ENCODE measurements at places on chromosomes 11 and 22.

- DNase-seq: no peak
Measured at GRCh38 chr11:72662036-72662435, 12.2 kb downstream of the PDE2A start.

DNA sequence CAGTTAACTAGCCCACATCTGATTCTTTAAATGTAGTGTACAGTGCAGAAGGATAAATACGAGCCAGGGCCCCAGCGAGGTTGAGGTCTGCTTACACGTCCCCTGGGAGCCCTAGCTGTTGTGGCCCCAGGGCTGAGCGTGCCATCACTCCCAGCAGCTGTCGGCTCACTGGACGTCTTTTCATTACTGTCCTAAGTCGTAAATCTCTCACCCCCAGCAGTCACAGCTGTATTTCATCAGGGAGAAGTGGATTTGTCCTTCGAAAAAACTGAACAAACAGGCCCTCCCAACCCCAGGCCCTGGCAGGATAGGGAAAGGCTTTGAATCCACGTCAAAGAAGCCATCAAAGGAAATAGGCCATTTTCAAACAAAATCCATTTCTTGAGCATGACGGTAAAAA, 110.4 kb upstream of the CSNK2A3 start:
- no peak for DNase-seq

GRCh38 chr11:67266449-67267187, at the start of gene GRK2:
Gene GRK2 (plus strand): TSS chr11:67266473. CDS start chr11:67266700, 227 bp downstream.
- DNase-seq: no peak

DNA sequence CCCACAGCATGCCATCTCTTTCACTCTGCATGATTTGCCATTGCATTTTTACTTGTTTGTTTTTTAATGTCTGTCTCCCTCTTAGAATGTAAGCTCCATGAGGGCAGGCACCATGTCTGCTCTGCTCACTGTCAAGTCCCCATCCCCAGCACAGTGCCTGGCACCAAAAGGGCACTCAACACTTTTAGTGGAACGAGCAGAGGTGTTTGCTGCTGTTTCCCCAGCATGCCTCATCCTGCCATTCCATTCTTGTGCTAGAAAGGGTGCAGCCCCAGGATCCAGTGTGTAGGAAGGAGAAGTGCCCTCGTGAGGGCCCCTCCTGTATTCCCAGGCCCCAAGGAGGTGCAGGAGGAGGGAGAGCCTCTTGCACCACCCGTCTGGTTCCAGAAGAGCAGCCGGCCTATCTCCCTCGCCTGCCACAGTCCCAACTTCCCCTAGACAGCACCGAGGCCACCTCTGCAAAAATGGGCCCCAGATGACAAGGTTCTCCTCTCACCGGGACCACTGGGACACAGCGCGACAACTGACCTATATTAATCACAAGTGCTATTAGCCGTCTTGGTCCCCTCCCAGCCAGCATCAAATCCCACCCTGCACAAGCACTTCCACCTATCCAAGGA, 33.3 kb upstream of the CACNG2 start:
- no peak for DNase-seq

DNA sequence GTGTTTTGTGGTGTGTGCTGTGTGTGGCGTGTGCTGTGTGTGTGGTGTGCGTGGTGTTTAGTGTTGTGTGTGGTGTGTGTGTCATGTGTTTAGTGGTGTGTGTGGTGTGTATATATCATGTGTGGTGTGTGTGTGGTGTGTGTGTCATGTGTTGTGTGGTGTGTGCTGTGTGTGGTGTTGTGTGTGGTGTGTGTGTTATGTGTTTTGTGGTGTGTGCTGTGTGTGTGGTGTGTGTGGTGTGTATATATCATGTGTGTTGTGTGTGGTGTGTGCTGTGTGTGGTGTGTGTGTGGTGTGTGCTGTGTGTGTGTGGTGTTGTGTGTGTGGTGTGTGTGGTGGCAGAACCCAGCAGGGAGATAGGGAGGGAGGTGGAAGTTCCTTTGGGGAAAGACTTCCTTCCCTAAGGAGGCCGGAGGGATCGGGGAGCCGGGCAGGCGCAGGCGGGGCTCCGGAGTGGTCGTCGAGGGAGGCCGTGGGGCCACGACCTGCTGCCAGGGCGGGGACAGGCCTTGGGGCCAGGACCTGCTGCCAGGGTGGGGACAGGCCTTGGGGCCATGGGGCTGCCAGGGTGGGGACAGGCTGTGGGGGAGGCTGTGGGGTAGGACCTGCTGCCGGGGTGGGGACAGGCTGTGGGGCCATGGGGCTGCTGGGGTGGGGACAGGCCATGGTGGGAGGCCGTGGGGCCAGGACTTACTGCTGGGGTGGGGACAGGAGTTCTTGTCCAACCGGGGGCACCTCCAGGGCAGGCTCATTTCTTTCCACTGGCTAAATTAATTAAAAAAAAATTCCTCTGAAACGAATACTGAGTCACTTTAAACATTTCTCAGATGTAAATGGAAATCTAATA, 15.2 kb downstream of the PIM3 start:
- no peak for DNase-seq

DNA sequence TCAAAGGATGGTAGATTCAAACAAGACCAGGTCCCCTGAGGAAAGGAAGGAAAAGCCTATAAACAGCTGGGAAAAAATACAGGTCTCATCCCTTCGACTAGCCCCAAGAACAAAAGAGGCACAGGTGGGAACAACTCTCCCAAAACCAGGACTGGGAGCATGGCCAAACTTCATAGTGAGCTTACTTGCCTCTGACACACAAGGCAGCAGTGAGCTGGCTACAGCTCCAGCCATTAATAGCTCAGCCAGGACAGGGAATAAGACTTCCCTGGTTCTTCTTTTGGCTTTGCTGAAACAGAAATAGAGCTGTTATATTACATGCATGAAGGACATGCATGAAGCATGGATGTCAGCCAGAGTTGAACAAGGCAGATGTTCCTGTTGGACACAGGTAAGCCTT, at the start of gene OR10A2:
Gene OR10A2, plus strand, starts transcription at position 97 of the 400 bp plus-strand sequence. CDS start 6,698 bp downstream, outside the sequence.
- DNase-seq: peak; percentile 46

Data from fibroblast of mammary gland (primary cell).